ENCODE measurements at places on chromosomes 2 and 18.

DNA sequence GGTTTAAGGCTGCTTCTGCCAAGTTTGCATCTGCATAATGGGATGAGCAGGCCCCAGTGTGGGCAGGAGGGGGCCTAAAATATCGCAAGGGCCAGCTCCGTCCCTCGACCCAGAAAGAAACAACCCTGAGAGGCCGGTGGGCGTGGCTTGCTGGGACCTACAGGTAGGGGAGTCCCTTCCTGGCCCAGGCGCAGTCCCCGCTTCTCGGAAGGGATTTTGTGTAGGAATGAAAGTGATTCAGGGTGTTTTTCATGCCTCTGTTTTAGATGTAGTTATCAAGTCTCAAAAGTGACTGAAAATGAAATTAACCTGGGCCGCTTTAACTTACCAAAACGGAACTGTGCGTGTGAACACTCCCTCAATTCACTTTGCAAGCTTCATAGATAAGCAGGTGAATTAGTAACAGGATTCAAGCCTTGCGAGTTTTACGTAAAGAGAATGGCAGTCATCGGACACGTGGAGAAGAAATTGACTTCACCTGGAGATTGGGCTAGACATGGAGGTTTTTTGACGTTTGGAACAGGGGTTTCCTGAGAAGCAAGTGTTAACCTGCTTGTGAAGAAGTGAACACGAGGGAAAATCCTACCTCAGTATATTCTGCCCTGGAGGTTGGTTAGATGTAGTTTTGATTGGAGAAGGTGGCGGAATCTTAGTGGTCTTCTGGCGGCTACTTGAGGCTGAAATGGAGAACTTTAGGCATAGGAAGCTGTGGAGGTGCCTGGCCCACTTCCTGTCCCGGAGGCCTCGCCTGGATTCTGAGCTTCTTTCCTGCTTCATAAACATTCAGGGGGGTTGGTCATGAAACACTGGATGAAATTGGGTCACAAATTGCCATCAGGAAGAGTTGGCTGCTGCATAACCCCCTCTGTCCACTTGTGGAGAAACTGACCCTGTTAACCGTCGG lies 1.7 kb downstream of the NCK2 start:
- DNase-seq: peak; percentile 22

GRCh38 chr2:69960821-69961220 lies 610 bp downstream of the ASPRV1 start:
- DNase-seq: no peak

- no peak for DNase-seq
These were observed 128.6 kb downstream of the ZNF532 start for GRCh38 chr18:58993260-58993659.

DNA sequence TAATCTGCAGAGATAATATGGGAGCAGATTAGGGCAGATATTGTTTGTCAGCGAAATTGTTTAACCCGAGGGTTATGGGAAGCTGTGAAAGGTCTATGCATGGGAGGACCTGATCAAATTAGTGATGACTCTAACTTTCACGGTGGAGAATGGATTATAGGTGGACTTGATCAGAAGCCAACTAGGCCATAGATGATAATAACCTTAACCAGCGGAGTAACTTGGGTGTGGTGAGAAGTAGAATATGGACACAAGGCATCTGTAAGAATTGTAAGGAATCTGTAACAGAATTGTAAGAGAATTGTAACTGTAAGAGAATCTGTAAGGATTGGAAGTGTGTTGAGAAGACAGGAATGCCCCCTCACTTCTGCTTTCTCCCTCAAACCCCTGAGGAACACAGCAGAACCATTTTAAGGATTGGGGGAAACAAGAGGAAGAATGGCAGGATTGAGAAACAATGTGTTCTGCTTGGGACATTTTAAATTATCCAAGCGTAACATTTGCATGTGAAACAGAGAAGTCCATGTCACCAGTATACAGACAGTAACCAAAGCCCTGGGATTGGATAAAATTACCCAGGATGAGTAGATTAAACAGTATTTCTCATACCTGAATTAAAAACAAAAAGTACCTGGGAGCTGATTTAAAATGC lies 14.9 kb upstream of the SLC39A10 start:
- no peak for DNase-seq

DNA sequence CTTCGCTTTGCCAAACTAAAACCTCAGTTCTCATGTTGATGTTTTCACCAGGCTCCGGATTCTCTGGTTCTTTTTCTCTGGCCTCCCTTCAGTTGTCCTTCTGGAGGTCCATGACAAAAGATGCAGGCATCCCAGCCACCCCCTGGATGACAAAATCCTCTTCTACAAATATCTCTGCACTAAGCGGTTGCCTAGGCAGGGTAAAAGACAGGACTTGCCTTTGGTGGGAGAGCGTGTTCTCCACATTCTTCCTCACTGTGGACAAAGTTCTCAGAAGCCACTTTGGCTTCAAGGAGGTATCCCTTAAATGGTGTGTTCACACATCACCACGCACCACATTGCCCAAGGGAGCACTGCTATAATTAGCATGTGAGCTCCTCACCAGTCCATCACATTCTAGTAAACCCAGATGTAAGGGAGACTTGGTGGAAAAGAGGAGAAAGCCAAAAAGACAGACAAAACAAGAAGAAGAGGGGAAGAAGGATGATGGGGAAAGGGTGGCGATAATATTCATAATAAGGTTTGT lies 23.6 kb upstream of the MRPL33 start:
- no peak for DNase-seq

- DNase-seq: no peak
These were observed 50.7 kb upstream of the ARL5A start for GRCh38 chr2:151878655-151879563.

DNA sequence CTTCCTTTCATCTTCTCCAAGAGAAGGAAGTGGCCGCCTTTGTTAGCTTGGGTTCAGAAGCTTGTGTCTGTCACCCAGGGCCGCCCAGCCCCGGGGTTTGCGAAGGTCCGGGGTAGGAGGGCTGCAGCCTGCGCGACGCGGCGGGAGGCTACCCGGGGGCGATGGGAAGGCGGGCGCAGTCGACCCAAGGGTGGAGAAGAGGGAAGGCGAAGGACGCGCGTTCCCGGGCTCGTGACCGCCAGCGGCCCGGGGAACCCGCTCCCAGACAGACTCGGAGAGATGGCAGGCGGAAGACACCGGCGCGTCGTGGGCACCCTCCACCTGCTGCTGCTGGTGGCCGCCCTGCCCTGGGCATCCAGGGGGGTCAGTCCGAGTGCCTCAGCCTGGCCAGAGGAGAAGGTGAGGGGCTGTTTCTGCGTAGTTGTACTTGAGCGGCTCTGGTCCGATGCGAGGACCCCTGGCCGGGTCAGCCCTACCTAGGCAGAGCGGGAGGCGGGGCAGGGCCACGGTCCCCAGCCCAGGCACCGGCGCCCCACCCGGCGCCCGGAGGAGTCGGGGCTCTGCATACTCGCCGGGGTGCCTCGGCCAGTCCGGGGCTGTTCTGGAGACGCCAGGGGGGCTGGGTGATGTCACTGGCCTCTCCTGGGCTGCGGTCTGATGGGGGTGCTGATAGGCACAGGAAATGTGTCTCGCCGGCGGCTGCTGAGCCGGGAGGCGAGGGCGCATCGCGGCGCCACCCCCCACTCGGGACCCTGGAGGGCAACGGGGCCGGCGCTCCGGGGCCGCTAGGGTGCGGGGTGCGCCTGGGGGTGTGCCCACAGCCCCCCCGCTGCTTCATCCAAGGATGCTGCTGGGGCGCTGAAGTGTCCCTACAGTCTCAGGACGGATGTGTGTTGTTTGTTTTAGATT lies at the start of gene QPCT:
TSS of gene QPCT (plus strand) at position 178 of the 909 bp plus-strand sequence. CDS start at position 280, 102 bp downstream.
- no peak for DNase-seq

GRCh38 chr2:100262555-100263320 lies 59.6 kb downstream of the LONRF2 start:
- DNase-seq: peak; percentile 14

- no peak for DNase-seq
These were observed 370 bp downstream of the MEP1B start for GRCh38 chr18:32190209-32190608.

- no peak for DNase-seq
These were observed 79.1 kb downstream of the FAM168B start for GRCh38 chr2:131014141-131014540.

- DNase-seq: no peak
These were observed 29.4 kb downstream of the RIF1 start for GRCh38 chr2:151439127-151439526.

GRCh38 chr2:19674051-19675002 lies 227.5 kb downstream of the TTC32 start:
- DNase-seq: no peak

- DNase-seq: peak; percentile 61
These were observed 65.2 kb downstream of the CCDC195 start for GRCh38 chr2:224650815-224651439.

DNA sequence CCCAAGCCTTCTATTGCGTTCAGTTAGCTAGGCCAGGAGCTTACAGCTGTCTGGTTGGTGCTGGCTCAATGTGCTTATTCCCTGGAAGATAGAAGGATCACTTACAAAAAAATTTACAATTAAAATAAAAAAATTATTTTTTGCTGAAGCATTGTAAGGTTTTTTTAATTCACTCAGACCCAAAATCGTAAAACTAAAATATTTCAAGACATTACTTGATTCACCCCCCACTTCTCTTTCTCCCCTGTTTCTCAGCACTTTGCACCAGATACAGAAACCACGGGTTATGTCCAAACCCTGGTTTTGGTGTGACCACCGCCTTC lies 911 bp upstream of the PTPRM start:
- no peak for DNase-seq

- DNase-seq: no peak
These were observed 14.9 kb downstream of the DPP4 start for GRCh38 chr2:162058973-162059668.

DNA sequence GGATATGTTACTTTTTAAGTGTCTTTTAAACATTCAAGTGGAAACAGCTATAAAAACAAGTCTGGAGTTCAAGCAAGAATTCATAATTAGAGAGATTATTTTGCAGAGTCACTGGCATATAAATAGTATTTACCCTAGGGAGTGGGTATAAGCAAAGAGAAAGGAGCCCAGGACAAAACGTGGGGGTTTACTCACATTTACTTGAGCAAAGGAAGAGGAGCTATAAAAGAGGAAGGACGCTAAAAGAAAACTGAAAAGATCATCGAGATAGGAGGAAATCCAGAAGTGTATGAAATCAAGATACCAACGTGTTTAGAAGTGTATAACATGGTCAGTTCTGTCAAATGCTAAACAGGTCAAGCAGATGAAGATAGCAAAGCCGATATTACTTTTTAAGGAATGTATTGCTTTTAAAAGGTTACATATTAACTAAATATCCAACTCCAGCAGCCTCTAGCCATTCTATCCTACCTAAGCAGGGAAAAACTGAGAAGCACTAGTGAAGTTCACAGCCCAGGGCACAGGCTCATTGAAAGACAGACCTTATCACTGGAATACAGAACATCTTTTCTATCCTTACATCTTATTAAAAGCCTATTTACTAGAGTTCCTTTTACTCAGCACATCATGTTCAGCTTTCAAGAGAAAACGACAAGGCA lies 8.6 kb downstream of the KANSL1L start:
- no peak for DNase-seq

- DNase-seq: no peak
These were observed 979.5 kb upstream of the CELF4 start for GRCh38 chr18:38545071-38545470.

GRCh38 chr2:217960351-217960750 lies 42.4 kb downstream of the TNS1 start:
- no peak for DNase-seq

GRCh38 chr2:145267451-145267850 lies 747.5 kb upstream of the ZEB2 start:
- no peak for DNase-seq

GRCh38 chr2:211494536-211494935 lies 938.1 kb downstream of the CPS1 start:
- no peak for DNase-seq

GRCh38 chr18:11149441-11150270 lies at the start of gene PIEZO2:
Gene PIEZO2 (minus strand): TSS chr18:11149569. CDS start chr18:11148588, 981 bp downstream.
- DNase-seq: peak; percentile 41

DNA sequence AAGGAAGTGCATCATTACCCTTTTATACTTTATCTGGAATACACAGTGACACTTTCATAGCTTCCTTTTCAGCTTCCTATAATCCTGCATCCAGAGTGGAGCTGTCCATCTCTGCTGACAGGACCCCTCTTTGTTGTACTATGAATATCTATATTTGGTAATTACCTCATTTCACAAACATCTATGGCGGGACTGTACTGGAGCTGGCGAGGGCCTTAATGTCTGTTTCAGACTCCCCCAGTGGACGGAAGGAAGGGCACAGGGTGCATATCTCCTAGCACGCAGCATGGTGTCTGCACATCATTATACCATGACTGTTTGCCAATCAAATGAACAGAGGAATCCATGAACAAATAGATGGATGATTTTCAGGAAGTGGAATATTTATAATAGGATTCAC lies 142.3 kb downstream of the SOX11 start:
- no peak for DNase-seq

- DNase-seq: no peak
These were observed 567 bp downstream of the VWA3B start for GRCh38 chr2:98087447-98088020.

- no peak for DNase-seq
These were observed 537.7 kb upstream of the PKDCC start for GRCh38 chr2:41510108-41510507.

DNA sequence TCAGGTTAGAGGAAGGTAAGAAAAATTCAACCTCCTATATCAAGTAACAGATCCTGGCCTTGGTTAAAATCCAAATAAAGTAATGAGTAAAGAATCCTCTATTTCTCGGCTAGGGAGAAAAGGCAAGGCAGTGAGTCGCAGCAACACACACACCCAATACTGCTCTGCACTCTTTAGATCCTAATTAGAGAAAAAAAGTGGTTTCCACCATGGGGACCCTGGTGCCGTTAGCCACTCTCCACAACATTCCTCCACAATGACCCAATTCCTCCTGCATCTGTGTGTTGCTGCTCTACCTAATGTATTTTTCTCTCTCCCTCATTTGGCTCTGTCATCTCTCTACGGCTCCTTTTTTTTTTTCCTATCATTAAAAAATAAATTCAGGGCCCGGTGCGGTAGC lies 462.7 kb downstream of the METTL4 start:
- no peak for DNase-seq

GRCh38 chr2:74206180-74206688 lies 7.8 kb downstream of the MTHFD2 start:
- no peak for DNase-seq

- no peak for DNase-seq
These were observed 13.6 kb downstream of the GULP1 start for GRCh38 chr2:188305271-188305670.

GRCh38 chr2:112706170-112706664 lies 14.6 kb upstream of the NT5DC4 start:
- DNase-seq: no peak

GRCh38 chr2:160377204-160377995 lies 116.2 kb downstream of the RBMS1 start:
- no peak for DNase-seq

DNA sequence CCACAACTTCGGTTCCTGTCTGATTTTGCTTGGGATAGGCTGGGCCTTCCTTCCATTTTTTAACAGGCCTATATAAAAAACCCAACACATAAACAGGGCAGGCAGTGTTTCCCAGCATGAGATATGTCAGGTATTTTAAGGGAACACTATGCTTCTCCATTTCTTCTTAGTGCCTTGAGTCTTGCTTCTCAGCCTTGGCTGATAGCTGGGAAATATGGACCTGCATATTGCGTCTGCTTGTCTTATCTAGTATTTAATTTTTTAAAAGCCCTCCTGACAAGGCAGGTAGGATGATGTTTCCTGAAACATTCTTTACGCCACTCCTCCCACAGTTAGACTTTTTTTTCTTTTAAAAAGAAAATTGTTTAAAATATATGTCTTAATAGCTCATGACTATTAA lies 45.5 kb upstream of the NABP1 start:
- DNase-seq: no peak

- DNase-seq: no peak
These were observed 421.1 kb upstream of the CELF4 start for GRCh38 chr18:37986665-37987064.

All from NCI-H1105 (cell line).